ENCODE measurements at places on chromosomes 11 and 22.

DNA sequence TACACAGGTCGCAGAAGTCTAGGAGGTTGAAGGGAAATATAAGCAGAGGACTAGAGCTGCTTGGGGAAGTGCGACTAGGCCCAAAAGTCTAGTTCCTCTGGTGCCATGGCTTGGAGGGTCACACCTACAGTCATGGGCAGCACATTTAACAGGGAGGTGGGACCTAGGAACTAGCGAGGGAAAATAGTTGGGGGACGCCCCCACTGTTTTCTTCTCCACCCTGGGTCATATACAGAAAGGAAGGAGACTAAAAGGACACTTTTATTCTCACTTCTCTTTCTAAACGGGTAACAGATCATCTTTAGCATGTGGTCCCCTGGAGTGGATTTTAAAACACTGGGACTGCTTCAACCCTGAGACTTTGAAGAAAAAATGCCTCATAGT is 16.6 kb downstream of the APIP start:
- DNase-seq: no peak

GRCh38 chr11:69513663-69514224 is 32.3 kb downstream of the LINC01488 start:
- no peak for DNase-seq

- no peak for DNase-seq
Observed at GRCh38 chr11:65445604-65446445, 23.2 kb downstream of the NEAT1 start.

- DNase-seq: no peak
Observed at GRCh38 chr11:115959081-115959486, 454.9 kb upstream of the CADM1 start.

DNA sequence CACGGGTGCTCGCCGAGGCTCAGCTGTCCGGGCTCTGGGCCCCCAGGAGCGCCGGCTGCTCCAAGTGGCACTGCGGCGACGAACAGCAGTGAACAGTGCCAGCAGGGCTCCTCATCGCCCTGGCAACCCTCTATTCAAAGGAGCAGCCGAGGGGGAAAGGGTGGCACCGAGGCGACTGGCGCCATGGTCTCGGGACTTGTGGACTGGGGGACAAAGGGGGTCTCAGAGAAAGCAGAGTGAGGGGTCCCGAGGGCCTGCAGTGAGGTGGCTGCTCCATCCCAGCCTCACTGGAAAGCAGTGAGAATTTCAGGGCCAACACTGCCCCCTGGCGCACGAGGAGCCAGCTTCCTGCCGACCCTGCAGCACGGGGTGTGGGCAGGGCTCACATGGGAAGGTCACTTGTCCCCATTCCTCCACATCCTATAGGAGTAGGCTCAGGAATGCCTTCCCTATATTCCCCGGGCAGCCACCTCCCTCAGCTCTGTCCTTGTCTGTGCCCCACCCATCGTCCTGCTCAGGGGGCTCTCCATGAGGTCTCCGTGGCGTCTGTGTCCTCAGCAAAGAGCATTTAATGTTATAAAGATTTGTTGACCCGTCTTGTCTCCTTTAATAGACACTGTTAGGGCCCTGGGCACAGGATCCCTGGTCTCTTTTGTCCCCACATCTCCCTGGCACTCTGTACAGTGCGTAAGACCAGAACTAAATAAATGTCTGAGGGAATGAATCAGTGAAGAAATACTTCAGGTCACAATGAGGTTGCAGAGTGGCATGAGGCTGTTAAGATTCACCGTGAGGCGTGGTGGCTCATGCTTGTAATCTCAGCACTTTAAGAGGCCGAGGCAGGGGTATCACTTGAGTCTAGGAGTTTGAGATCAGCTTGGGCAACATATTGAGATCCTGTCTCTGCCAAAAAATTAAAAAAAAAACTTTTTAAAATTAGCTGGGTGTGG is 26.4 kb downstream of the LRFN4 start:
- DNase-seq: no peak

GRCh38 chr11:112902361-112903011 is 58.7 kb upstream of the NCAM1 start:
- DNase-seq: no peak

- no peak for DNase-seq
Observed at GRCh38 chr11:68282141-68282860, 10.5 kb upstream of the C11orf24 start.

DNA sequence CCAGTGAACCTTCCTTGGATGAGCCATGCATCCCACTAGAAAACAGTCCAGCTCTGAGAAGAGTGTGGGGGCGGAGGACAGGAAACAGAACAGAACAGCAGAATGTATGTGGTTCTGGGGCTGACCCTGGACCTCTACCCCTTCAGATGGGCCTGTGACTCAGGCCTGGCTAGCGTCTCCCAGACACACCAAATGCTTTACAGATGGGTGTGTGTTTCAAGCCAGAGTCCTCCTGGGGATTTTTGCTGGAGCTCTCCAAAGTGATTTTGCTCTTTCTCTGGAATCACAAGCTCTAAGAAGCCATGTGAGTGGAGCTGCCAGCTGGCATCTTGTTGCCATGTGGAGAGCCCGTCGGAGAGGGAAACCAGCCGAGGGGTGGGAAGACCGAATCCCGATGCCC is 13.2 kb upstream of the C1QTNF4 start:
- DNase-seq: no peak

Data from cortex of kidney (tissue), 1 donor.